CD8-positive, alpha-beta T cell (primary cell): ENCODE measurements at places on chromosomes 3 and 15. TPM values are rescaled to one million over a fixed set of nuclear protein-coding genes. Genes with fewer than 3 reads are reported as not detected.

GRCh38 chr3:178097576-178097975, 438.7 kb upstream of the KCNMB2 start:
- DNase-seq: no peak

GRCh38 chr3:99119385-99119784, 217.9 kb upstream of the DCBLD2 start:
- DNase-seq: no peak

- DNase-seq: no peak
These were observed 48.9 kb upstream of the FMN1 start for GRCh38 chr15:33243393-33243792.

- no peak for DNase-seq
These were observed 5.3 kb downstream of the FOXP1 start for GRCh38 chr3:71578054-71578751.

DNA sequence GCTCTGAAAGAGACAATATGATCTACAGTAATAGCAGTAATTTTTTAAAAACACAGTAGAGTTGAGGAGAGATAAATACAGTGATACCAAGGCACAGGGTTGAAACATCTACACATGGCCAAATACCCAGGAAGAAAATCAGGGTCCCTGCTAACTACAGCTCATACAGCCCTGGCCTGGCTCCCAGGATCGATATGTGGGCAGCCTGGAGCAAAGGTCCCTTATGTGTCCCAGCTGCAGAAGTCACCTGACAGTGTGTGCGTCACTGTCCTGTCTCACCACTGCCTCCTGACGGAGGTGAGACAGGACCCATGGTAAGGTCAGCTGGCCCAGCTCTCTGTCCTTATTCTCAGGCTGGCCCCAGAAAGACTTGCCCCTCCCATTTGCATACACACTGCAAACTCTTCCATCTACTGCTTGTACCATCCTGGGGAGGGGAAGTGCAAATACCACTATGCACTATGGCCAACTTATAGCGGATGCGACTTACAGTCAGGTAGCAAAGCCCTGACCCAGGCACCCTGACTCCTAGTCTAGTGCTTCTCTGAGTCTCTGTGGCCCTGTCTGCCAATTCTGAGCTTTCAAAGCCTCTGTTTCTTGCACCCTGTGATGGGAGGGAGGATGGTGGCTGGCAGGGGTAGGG, 22.0 kb upstream of the BCL2L10 start:
- no peak for DNase-seq

PLSCR5 gene
- not detected for total RNA-seq

ITIH3 gene
- not detected for total RNA-seq

NEK10 gene
- total RNA-seq: 0.94 TPM

SLC15A2 gene
- total RNA-seq: 1.5 TPM
